ENCODE measurements at places on chromosomes 16 and 17. TPM values are rescaled to one million over a fixed set of nuclear protein-coding genes. Genes with fewer than 3 reads are reported as not detected.

DNA sequence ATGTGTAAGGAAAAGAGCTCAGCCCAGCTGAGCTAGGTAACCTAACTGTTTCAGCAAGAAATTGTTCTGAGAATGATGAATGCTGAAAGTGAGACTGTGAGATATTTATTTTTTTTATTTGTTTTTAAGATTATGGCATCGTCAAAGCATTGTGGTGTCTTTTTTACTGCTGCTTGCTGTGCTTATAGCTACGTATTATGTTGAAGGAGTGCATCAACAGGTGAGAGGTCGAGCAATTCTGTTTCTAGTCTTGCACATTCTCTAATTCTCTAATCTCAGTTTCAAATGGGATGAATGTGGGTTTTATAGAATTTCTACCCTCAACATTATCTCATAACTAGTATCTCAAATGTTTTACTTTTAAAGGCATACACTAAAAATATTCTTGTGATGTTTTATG is 29.9 kb downstream of the VMP1 start:
- DNase-seq, result no peak

DNA sequence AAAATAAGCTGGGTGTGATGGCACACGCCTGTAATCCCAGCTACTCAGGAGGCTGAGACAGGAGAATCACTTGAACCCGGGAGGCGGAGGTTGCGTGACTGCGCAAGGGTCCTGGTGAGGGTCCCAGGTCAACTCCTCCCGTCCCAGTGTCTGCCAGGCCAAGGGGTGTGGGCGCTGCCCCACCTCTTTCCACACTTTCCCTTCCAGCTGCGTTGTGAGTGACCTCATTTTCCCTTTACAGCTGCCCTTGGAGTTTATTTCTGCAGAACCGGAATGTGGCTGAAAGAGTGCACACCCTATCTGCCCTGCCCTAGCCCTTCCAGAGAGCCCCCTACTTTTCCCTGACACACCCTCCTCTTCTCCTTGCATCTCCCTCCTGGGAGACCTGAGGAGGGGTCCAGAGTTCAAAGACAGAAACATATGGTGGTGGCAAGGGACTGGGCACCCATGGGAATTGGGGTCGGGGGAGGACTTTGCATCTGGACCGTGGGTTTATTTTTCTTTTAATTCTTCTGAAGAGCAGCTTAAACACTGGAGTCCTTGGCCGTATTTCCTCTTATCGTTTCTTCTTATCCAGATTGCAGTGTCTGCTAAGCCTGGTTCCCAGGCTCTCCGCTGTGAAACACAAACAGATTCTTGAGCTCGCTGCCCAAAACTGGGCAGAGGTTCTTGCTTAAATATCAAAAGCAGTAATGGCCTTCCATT is 20.9 kb downstream of the MRC2 start:
- no peak for DNase-seq

GRCh38 chr17:7220593-7221277 is 997 bp downstream of the ACADVL start:
- DNase-seq, result no peak

DNA sequence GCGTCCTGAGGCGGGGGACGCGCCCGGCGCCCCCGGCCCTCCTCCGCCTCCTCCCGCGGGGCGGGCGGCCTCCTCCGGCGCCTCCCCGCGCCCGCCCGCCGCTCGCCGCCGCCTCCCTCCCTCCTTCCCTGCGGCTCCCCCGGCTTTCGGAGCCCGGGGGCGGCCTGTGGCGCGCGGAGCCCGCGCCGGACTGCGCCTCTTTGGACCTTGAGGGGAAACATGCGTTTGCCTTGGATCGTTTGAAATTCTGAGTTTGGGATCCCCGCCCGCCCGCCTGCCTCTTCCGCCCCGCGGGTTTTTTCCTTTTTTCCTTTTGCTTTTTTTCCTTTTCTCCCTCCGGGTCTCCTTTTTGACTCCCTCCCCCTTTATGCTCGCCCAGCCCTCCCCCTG is 390 bp downstream of the ZNRF1 start:
- DNase-seq, result no peak

- no peak for DNase-seq
These were observed 255.5 kb upstream of the RPL38 start for GRCh38 chr17:73947966-73948355.

DNA sequence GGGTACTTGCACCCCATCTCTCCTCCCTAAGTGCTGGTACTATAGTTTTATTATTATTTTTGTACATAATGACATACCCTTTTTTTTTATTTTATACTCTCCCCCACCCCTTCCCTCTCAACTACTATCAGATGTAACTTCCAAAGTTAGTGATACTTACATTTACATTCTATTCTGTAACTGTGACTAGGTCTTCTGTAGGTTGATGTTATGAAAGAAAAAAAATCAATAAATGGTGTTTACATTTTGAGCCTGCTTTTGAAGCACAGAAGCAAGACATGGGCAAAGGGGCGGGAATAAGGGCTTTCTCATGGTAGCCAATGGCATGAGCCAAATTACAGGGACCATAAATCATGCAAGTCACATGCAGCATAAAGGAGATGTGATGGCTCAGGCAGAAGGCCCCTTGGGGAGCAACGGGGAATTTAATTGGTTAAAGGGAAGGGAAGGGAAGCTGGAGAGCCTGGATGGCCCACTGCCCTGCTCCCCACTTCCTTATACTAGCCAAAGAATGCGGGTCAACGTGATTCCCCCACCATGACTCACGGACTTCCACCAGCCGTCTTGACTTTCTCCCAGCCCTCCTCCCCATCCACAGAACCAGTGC is 2.4 kb upstream of the ACSF2 start:
- DNase-seq, result peak; percentile 78

DNA sequence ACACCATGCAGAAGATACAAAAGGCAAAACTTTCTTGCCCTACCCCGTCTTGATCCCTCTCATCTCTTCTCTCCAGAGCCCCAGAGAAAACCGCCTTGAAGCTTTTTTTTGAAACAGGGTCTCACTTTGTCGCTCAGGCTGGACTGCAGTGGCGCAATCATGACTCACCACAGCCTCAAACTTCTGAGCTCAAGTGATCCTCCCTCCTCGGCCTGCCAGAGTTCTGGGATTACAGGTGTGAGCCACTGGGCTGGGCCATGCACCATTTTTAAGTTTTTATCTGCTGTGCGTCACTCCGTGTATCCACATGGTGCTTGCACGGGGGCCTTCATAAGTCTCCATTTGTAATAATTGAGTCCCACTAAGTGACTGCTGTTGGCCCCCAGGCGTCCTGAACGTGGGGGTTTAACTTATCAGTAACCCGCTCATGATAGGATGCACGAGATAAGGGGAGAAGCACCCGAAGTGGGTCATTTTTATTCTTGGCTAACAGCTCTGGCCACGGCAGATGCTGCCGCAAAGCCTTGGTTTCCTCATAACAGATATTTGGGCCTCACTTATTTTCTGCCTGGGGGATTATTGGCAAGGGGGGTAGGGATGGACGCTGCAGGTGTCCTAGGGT is 8.6 kb downstream of the DNAH17 start:
- DNase-seq, result no peak

- no peak for DNase-seq
These were observed 1.7 kb upstream of the NPB start for GRCh38 chr17:81900181-81900820.

DNA sequence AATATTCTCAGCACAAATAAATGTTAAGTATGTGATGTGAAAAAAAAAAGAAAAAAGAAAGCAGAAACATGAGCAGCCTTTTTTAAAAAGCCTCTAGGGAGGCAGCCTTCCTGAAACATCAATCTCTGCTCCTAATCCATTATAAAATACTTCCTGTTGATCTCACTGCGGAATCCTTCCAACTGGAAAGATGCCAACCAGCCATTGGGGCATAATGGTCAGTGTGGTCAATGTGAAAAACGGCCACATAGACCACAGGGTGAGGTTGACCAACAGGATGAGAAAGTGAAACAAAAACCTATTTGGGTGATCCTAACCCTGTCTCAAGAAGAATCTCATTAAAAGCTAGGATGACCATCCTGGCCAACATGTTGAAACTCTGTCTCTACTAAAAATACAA is 26.1 kb upstream of the ABCA8 start:
- peak; percentile 48 for DNase-seq

DNA sequence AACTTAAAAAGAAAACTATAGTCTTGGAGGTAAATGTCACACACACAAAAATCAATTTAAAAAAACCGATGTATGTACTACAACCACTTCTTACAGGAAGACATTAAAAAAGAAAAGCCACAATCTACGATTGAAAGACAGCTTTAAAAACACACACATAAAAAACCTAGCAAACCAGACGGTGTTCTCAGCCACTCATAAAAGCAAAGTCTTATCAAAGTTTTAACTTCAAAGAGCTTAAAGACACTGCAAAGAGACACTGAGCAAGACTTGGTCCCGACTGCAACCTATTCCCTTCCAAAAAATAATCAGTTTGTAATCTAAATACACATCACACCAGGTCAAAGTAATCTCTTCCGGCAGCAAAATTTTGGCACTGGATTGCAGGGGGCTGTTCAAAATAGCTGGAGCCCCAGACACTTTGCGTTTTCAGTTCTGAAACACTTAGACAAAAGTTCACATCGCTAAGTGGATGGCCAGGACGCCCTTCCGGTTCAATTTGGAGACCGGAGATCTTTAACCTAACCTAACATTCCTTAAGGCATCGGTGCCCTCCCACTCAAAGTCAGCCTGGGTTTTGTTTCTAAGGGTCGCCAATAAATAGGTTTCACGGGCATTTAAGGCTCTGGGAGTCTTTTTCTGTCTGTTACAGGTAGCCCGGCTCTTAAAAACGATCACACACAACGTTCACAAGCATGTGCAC is 2.6 kb downstream of the ZCCHC14 start:
- DNase-seq, result no peak

KCNH4 gene
- 0.99 TPM for total RNA-seq

SPATA22 gene
- not detected for total RNA-seq

SLC52A1 gene
- total RNA-seq, result 2.5 TPM

IRX5 gene
- 0.42 TPM for total RNA-seq

KRT23 gene
- 3.9 TPM for total RNA-seq

SYCE1L gene
- total RNA-seq, result 7.5 TPM

All from ureter (tissue), 1 donor.